ENCODE measurements at places on chromosomes 4 and X.
A peak's percentile ranks its signal among the peaks of the same experiment; 100 is the strongest.

DNA sequence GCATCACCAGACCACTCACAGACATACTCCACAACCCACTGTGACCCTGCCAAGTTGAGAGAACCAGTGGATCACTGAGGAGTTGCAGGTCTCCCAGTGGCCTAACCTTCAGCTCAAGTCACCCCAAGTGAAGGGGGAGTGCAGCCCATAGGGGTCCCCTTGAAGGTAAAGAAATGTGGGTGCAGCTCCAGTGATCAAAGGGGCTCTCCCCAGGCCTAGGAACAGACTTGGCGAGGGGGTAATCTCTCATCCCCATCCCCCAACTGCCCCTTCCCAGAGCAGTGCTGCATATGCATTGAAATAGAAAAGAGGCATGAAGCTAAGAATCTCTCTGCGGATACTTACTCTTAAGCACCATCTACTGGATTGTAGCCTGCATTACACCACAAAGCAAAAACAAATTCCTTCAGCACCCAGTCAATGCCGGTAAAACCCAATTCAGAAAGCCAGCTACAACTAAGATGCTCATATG, 27.0 kb downstream of the MAGEE1 start:
- no peaks in the 10 kb centered on the region for H3K27me3 ChIP-seq
- no peaks in the 10 kb centered on the region for H3K4me1 ChIP-seq
- DNase-seq: no peak
- no peak overlapping the region for H3K27ac ChIP-seq
- H3K36me3 ChIP-seq: no peaks in the 10 kb centered on the region
- H3K4me3 ChIP-seq: no peak overlapping the region

- no peaks in the 10 kb centered on the region for H3K27me3 ChIP-seq
- no peaks in the 10 kb centered on the region for H3K4me1 ChIP-seq
- no peaks in the 10 kb centered on the region for H3K36me3 ChIP-seq
- H3K4me3 ChIP-seq: no peak overlapping the region
- no peak for DNase-seq
These were observed 136.5 kb upstream of the NKX1-1 start for GRCh38 chr4:1542516-1543320.

DNA sequence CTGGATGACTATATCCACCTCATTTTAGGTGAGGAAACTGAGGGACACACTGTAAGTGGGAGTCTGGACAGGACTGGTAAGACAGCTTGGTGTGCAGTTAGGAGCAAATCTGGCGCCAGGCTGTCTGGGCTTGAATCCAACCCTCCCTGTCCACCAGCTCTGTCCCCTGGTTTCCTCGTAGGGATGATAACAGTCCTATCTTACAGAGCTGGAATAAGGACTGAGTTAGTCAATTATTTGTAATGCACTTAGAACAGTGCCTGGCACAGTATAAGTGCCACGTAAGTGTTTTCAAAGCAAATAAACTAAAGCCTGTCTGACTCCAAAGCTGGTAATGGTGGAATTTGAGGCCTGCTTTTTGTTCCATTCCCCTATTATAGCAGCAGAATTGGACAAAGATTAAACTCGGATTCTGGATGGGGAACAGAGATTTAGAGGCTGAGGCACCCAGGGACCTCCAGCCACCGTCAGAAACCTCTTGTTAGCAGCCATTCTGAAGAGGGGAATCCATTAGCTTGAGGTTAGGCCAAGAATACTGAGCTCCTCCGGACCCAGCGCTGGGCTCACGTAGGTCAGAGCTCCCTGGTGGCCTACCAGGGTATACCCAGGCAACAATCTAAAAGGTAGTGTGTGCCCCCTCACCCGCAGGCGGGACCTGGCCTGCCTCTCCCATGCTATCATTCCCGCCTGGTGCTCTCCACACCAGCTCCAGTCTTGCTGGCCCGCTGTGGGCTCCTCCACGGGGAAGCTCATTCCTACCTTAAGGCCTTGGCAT, 102.1 kb downstream of the UCHL1 start:
- H3K4me1 ChIP-seq: no peaks in the 10 kb centered on the region
- H3K36me3 ChIP-seq: no peaks in the 10 kb centered on the region
- peaks cover 40% of the 10 kb centered on the region for H3K27me3 ChIP-seq
- no peak overlapping the region for H3K4me3 ChIP-seq

DNA sequence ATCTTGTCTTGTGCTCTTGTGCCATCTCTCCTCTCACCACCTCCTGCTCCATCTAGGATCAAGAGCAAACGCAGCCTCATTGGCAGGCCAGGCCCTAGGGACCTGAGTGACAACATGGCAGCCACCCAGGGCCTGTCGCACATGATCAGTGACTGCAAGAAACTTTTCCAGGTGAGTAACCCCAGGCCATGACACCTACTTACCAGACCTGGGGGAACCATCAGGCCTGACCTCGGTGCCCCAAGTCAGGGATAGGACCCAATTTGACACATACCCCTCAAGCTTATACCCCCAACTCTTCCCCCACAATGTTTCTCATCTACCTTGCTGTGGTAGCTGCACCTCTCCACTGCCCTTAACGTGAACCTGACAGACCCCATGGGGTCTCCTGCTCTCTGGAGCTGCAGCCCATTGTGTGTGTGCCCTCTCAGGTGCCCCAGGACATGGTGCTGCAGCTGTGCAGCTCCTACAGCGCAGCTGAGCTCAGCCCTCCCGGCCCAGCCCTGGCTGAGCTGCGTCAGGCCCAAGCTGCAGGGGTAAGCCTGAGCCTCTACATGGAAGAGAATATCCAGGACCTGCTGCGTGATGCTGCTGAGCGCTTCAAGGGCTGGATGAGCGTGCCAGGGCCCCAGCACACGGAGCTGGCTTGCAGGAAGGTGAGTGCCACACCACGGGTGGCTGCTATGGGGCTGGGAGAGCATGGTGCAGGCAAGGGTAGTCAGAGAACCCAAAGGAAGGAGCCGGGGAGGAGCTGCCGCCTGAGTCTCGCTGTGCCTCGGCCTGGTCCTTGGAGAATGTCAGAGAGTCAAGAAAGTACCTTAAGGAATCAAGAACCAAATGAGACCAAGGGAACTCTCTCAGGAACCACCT, 74.8 kb downstream of the STARD8 start:
- no peak overlapping the region for H3K27ac ChIP-seq
- H3K4me3 ChIP-seq: no peak overlapping the region
- no peaks in the 10 kb centered on the region for H3K4me1 ChIP-seq
- no peaks in the 10 kb centered on the region for H3K36me3 ChIP-seq

DNA sequence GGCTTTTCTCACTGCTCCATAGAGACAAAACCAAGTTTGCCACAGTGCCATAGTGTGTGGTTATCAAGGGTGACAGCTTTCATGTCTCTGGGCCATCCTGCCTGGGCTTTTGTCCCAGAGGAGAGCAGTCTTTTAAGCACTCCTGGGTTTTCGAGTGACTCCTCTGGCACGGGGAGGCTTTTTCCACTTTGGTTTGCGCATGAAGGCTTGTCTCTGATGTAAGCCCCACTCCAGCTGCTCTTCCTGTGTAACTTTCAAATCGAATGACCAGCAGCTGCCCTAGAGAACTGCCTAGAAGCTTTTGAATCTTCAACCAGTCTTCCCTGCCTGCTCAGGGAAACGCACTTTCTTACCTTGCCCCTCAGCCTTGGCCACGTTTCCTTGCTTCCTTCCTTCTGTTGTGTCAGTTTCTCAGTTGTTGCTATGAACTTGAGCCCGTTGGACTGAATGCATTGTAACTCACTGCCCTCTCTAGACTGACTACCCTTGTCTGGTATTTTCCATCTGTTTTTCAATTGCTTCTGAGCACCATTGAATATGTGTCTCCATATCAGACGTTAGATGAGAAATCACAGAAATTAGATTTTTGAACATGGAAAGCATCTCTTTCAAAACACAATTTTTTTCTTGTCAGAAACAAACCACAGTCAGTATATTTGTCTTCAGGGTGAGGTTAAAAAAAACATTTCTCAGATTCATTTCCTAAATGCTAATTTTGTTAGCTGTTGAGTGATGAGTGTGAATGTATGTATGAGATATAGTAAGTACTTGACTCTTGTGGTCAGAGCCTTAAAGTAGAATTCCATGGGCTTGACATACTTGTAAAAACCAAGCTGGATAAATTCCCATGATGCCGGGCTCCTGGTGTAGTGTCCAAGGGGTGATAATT, 45.3 kb downstream of the SLC9A6 start:
- peaks cover 13% of the 10 kb centered on the region for H3K36me3 ChIP-seq
- H3K27me3 ChIP-seq: no peaks in the 10 kb centered on the region
- H3K4me1 ChIP-seq: no peaks in the 10 kb centered on the region
- no peak overlapping the region for H3K4me3 ChIP-seq

DNA sequence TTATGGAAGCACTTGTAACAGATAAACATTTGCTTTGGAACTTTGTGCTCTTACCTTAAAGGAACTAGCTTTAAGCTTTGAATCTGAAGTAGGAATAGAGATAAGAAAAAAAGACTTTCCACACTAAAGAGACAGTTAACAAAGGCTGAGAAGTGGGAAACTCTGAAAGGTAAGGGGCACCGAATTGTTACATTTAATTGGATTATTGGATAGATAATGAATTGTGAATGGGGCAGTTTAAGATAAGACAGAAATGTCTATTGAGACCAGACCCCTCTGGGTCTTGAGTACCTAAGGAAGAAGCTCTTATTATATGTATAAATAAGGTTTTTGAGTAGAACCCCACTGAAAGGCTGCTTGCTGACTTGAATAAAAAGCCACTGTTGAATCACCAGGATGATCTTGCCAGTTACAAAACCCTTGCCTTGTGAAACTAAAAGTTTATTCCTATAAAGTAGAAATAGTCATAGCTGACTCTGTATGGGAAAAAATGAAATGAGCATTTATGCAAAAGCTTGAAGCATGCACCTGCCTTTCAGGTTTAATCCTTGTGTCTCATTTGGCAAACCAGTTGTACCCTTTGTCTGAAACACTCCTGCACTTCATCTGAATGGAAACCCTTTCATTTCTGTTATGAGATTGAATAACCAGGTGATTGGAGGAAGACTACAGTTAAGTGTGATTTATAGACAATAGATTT, 423.2 kb downstream of the RPA4 start:
- H3K27me3 ChIP-seq: no peaks in the 10 kb centered on the region
- no peaks in the 10 kb centered on the region for H3K4me1 ChIP-seq
- no peaks in the 10 kb centered on the region for H3K36me3 ChIP-seq

DNA sequence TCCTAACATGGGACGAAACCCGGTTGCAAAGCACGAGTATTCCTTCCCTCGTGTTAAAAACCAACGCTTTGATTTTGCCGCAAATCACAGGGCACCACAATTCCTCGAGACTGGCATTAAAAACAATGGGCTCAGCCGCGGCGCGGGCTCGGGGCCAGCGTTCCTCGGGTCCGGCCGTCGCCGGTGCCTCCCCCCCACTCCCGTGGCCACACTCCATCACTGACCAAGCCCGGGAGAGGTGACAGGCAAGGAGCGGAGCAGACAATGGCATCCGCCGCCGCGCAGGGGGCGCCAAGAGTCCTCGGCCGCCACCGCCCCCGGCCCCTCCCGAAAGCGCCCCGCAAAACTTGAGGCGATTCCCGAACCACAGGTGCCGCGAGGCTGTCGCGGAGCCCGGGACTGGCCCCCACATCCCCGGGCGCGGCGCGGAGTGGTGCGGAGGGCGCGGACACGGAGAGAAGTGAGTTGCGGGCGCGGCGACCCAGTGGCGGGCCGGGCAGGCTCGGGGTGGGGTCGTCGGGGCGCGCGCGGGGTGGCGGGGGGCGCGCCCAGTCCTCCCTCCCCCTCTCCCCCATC, 445 bp downstream of the AP1S2 start:
- DNase-seq: peak; percentile 13
- H3K36me3 ChIP-seq: peaks cover 19% of the 10 kb centered on the region
- H3K4me1 ChIP-seq: peaks cover 10% of the 10 kb centered on the region
- H3K4me3 ChIP-seq: peak overlapping the region; percentile 79

DNA sequence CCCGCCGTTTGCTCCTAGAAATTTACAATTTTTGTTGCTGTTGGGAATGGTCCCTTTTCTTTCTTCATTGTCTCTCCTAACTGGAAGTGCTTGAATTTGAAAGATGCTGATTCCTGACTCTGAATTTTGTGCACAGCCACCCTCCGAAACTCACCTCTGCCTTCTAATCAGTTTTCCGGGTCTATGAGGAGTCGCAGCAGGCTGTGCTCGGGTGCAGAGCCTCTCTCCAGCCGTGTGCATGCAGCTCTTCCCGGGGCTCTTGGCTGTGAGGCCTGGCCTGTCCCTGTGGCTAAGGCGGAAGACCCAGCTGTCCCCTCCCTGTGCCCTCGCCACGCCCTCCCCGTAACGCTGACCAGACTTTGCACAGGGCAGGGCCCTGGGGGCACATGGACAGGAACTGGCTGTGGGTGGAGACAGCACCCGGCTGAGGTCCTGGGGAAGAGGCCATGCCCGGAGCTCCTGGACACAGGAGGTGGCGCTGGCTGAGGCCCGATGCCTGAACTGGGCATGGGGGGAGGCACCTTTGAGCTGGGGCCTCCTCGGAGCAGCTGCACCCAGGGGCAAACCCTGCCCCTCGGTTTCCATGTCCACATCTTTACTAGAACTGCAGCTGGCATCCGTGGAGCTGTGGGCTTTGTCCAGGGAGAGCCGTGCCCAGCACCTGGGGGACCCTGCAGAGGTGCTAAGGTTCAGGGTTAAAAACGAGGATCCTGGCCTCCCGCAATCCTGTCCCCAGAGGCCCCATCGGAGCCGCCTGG, 32.6 kb upstream of the SPON2 start:
- H3K4me3 ChIP-seq: no peak overlapping the region
- no peaks in the 10 kb centered on the region for H3K27me3 ChIP-seq
- peaks cover 6% of the 10 kb centered on the region for H3K36me3 ChIP-seq
- H3K27ac ChIP-seq: peak overlapping the region; percentile 68
- DNase-seq: no peak

DNA sequence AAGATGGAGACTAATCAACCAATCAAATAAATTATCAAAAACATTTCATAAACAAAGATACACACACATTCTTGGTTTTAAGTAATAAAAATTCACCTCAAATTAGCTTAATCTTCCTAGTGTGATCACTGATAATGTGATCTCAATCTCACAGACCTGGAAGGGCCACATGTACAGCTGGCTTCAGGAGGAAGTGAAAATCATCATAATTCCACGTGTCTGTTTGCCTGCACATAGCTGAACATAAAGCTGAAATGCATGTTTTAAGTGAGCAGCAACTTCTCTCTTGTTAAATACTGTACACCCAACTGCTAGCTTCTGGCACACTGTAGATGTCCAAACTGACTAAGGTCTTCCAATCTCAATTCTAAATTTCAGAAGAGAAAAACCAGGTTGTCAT, 53.8 kb downstream of the ARHGAP6 start:
- no peaks in the 10 kb centered on the region for H3K36me3 ChIP-seq
- no peak for DNase-seq
- no peaks in the 10 kb centered on the region for H3K4me1 ChIP-seq
- H3K27ac ChIP-seq: no peak overlapping the region
- peaks cover 4% of the 10 kb centered on the region for H3K27me3 ChIP-seq
- H3K4me3 ChIP-seq: no peak overlapping the region

All from activated T-helper 1 cell treated with anti-CD3 and anti-CD28 coated beads, Interleukin-12 subunit alpha, Interleukin-12 subunit beta, Interleukin-2, Interleukin-4 antibody, amounts not matched to agents 30 ng/mL and 10 ng/mL and 1 ng/mL, durations not matched to agents 14 hours and 24 hours and 36 hours (primary cell).